Right atrium auricular region (tissue), 2 donors: ENCODE measurements at places on chromosomes 5 and 9. TPM values are rescaled to one million over a fixed set of nuclear protein-coding genes. Genes with fewer than 3 reads are reported as not detected.

SH3PXD2B gene
- 13.9 TPM for total RNA-seq

DNA sequence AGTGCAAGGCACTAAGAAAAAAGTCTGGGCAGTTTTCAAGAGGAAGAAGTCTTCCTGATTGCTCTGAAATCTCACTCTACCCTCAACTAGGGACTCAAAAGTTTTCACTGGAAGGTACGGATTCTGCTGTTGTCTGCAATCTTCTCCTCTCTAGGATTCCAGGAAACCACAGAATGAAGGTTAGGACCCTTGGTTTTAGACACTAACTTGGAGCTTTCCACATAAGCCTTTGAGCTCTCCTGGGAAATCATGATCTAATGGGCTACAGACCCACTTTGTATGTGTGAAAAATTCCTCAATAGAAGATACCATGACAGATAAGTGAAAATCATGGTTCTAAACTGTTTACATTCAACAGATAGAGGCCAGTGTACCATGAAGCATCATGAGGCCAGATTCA lies 265.1 kb downstream of the PSAT1 start:
- H3K27me3 ChIP-seq, result no peaks in the 10 kb centered on the region
- DNase-seq, result no peak

GRCh38 chr5:149130121-149130914 lies 11.0 kb upstream of the ABLIM3 start:
- H3K27ac ChIP-seq, result peak overlapping the region; percentile 68
- peaks cover 51% of the 10 kb centered on the region for H3K4me1 ChIP-seq
- H3K27me3 ChIP-seq, result no peaks in the 10 kb centered on the region

DNA sequence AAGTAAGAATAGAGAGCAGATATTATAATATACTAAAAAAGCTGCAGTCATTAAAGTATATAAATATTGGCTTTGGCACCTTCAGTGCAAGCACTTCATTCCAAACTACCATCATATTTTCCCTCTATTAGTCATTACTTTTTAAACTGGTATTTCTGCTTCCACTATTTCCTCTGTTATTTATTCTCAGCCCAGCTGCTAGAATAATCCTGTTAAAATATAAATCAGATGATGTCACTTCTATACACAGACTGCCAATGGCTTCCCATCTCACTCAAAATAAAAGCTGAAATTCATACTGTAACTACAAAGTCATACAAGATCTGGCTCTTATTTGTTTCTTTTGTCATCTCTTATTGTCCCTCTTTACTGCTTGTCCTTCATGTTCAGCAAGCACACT lies 432.9 kb downstream of the TLE4 start:
- H3K27ac ChIP-seq, result no peak overlapping the region
- H3K27me3 ChIP-seq, result no peaks in the 10 kb centered on the region
- no peaks in the 10 kb centered on the region for H3K36me3 ChIP-seq
- DNase-seq, result no peak

GRCh38 chr5:156037151-156037909 lies 289.6 kb upstream of the SGCD start:
- no peak for DNase-seq
- H3K27me3 ChIP-seq, result no peaks in the 10 kb centered on the region
- H3K4me1 ChIP-seq, result peaks cover 5% of the 10 kb centered on the region
- H3K36me3 ChIP-seq, result no peaks in the 10 kb centered on the region

- no peak for DNase-seq
- peak overlapping the region; percentile 27 for H3K4me3 ChIP-seq
- peaks cover 12% of the 10 kb centered on the region for H3K4me1 ChIP-seq
These were observed 266.2 kb downstream of the NSG2 start for GRCh38 chr5:174311531-174312269.

- no peak for DNase-seq
- no peaks in the 10 kb centered on the region for H3K36me3 ChIP-seq
- H3K27ac ChIP-seq, result peak overlapping the region; percentile 85
These were observed 584 bp upstream of the PIP5K1B start for GRCh38 chr9:68704498-68704813.

SLC4A9 gene
- not detected for total RNA-seq

CKMT2 gene
- total RNA-seq, result 909 TPM

DNA sequence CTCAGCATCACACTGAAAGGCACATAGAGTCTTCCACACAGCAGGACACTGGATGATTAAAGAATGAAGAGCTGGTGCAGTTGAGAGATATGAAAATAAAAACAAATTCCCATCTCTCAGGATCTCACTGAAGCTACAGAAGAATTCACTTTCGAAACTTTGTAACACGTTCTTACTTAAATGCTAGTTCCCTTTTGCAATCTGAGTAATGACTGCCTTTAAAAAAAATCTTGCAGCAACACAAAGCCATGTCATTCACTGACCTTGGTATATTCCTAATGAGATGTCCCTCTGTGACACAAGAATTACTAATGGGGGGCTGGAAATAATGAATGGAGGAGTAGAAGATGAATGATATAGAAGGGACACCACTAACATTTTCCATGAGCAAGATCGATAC lies 201.8 kb downstream of the GLIS3 start:
- H3K4me1 ChIP-seq, result peaks cover 22% of the 10 kb centered on the region
- DNase-seq, result no peak
- no peaks in the 10 kb centered on the region for H3K27me3 ChIP-seq
- H3K27ac ChIP-seq, result no peak overlapping the region
- no peaks in the 10 kb centered on the region for H3K36me3 ChIP-seq

DNA sequence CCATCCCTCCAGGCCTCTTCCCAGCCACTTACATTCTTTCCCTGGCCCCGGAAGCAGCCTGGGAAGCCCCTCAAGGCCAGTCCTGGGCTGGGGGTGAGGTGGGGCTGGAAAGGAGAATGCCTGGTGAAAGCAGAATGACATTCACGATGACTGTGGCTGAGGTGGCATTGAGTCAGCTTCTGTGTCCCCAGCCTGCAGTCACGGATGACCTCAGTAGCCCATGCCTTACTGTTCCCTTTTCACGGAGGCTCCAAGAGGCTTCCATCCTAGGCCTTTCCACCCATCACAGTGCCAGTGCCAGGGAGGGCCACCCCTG lies 2.7 kb downstream of the PRDM12 start:
- no peak overlapping the region for H3K4me3 ChIP-seq
- peaks cover 45% of the 10 kb centered on the region for H3K4me1 ChIP-seq
- H3K36me3 ChIP-seq, result no peaks in the 10 kb centered on the region
- no peak overlapping the region for H3K27ac ChIP-seq

DNA sequence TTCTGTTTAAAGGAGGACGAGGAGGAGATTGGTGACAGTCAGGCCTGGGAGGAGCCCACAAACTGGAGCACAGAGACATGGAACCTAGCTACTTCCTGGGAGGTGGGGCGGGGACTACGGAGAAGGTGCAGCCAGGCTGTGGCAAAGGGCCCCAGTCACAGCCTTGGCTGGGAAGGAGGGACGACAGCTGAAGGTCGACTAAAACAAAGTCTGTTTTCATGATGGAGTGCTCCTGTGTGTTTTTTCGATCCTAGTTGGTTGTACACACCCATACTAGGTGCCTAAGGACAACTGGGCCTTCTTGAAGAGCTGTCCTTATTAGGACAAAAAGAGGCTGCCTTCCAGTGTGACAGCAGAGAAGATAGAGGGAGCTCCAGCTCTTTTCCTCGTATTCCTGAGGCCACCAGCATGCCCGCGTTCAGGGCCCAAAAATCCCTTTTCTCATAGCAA lies 2.9 kb downstream of the CCDC107 start:
- H3K27me3 ChIP-seq, result no peaks in the 10 kb centered on the region
- H3K36me3 ChIP-seq, result peaks cover 15% of the 10 kb centered on the region
- peaks cover 54% of the 10 kb centered on the region for H3K4me1 ChIP-seq
- no peak for DNase-seq

DNA sequence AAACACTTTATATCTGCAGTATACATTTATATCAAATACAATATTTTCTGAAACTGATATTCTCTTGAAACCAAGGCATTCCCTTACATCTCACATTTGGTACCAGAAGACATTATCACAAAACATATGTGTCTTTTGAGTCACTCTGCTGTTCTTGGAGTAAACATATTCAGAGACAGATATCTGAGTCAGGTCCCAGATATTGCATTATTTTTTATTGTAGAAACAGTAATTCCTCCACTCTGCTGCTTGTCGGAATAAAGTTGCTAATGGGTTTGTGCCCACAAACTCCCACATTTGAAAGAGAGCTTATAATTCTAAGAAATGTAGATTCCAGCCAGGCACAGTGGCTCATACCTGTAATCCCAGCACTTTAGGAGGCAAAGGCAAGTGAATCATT lies 261.1 kb upstream of the DAPK1 start:
- no peaks in the 10 kb centered on the region for H3K36me3 ChIP-seq
- H3K27me3 ChIP-seq, result no peaks in the 10 kb centered on the region
- no peak overlapping the region for H3K27ac ChIP-seq
- no peak for DNase-seq
- H3K4me3 ChIP-seq, result no peak overlapping the region

DDX4 gene
- not detected for total RNA-seq

ELOVL7 gene
- 0.43 TPM for total RNA-seq

- no peak overlapping the region for H3K27ac ChIP-seq
- H3K36me3 ChIP-seq, result no peaks in the 10 kb centered on the region
- no peak for DNase-seq
- no peaks in the 10 kb centered on the region for H3K27me3 ChIP-seq
These were observed 24.5 kb upstream of the GFPT2 start for GRCh38 chr5:180377556-180378197.

DNA sequence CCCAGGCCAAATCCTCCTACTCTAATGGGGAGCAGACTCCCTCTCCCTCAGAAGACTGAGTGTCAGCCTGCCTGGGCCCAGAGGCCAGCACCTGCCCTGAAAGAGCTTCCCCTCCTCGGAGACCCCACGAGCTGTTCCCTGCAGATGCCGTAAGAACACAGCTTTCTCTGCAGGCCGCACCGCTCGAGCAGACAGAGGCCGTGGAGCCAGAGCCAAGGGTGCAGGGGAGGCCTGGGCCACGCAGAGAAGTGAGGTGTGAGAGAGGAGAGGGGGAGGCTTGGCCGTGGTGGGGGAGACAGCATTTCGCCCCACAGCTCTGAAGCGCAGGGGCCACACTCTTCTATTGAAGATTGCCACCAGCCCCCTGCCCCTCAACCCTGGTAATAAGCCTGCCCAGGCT lies 62.8 kb upstream of the GARNL3 start:
- H3K4me1 ChIP-seq, result peaks cover 42% of the 10 kb centered on the region
- H3K27ac ChIP-seq, result no peak overlapping the region
- no peaks in the 10 kb centered on the region for H3K27me3 ChIP-seq

DNA sequence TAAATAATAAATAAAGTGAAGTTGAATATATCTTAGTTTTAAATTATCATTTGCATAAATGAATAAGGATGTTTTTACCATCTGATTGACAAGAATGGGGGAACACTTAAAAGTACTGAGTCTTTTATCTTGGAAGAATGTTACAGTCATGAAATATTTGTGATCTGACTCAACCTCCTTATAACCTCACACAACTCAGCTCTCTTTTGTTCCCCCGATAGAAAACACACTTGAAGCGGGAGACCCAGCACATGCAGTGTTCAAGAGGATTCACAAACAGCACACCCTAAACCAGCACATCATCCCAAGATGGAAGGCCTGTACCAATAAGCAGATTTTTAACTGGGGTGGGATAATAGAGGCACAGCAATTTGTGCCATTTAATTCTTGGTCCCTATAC lies 15.5 kb downstream of the BAAT start:
- no peak for DNase-seq
- H3K27me3 ChIP-seq, result no peaks in the 10 kb centered on the region
- no peaks in the 10 kb centered on the region for H3K36me3 ChIP-seq
- no peak overlapping the region for H3K4me3 ChIP-seq

CCDC187 gene
- total RNA-seq, result not detected

DNA sequence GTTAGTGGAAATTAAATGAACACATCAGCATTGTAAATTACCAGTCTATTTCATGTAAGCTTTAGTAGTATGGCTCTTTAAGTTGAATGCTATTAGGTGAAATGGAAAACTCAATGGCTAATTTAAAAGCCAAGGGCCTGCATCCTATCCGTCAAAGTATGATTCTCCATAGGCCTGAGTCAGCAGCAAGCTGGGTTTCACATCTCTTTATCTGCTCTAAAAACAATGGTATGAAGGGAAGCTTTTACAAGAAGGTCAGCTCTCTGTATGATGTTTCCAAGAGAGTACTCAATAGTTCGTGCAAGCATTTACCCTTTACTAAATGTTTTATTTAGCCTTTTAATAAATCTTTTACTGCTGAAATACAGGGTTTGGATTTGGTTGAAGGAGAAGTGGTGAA lies 62.8 kb downstream of the MAP1B start:
- H3K36me3 ChIP-seq, result no peaks in the 10 kb centered on the region
- no peaks in the 10 kb centered on the region for H3K27me3 ChIP-seq
- H3K4me3 ChIP-seq, result no peak overlapping the region
- peak overlapping the region; percentile 71 for H3K27ac ChIP-seq

GRCh38 chr9:68562461-68562860 lies 21.8 kb upstream of the TMEM252 start:
- H3K4me3 ChIP-seq, result no peak overlapping the region
- DNase-seq, result no peak
- H3K27ac ChIP-seq, result no peak overlapping the region
- H3K4me1 ChIP-seq, result no peaks in the 10 kb centered on the region
- H3K36me3 ChIP-seq, result no peaks in the 10 kb centered on the region

CDC26 gene
- total RNA-seq, result 42.6 TPM
